Activated T-helper 1 cell treated with anti-CD3 and anti-CD28 coated beads, Interleukin-12 subunit alpha, Interleukin-12 subunit beta, Interleukin-2, Interleukin-4 antibody, amounts not matched to agents 30 ng/mL and 10 ng/mL and 1 ng/mL, durations not matched to agents 14 hours and 24 hours and 36 hours (primary cell): ENCODE measurements at places on chromosomes 11 and 22. TPM values are rescaled to one million over a fixed set of nuclear protein-coding genes. Genes with fewer than 3 reads are reported as not detected.

PLA2G3 gene
- not detected in 2 replicates for total RNA-seq

BRMS1 gene
- total RNA-seq, result 63.1 and 67.1 TPM in 2 replicates

ACRV1 gene
- not detected in 2 replicates for total RNA-seq

FXYD6 gene
- total RNA-seq, result not detected in 2 replicates

KCNJ5 gene
- total RNA-seq, result 0.12 TPM in 1 of 2 replicates, not detected in the other

ATP5MG gene
- 205 and 216 TPM in 2 replicates for total RNA-seq

PIH1D2 gene
- total RNA-seq, result 0.24 and 0.49 TPM in 2 replicates

TMEM121B gene
- total RNA-seq, result 0.20 and 0.23 TPM in 2 replicates

USP2 gene
- total RNA-seq, result 0.22 and 0.36 TPM in 2 replicates

OR4A16 gene
- not detected in 2 replicates for total RNA-seq

PRG3 gene
- not detected in 2 replicates for total RNA-seq

SOX6 gene
- not detected in 2 replicates for total RNA-seq

GAL gene
- 0.65 and 0.91 TPM in 2 replicates for total RNA-seq

KLHL22 gene
- 18.8 and 21.9 TPM in 2 replicates for total RNA-seq

PIWIL4 gene
- 0.41 and 0.81 TPM in 2 replicates for total RNA-seq

MYO18B gene
- total RNA-seq, result 0.91 and 1.1 TPM in 2 replicates

TENM4 gene
- total RNA-seq, result 0.03 TPM in 1 of 2 replicates, not detected in the other

DNAJB7 gene
- not detected in 2 replicates for total RNA-seq

C11orf97 gene
- total RNA-seq, result not detected in 2 replicates

GNAZ gene
- 0.75 and 0.93 TPM in 2 replicates for total RNA-seq

LYVE1 gene
- not detected in 2 replicates for total RNA-seq

TRIM64 gene
- total RNA-seq, result not detected in 2 replicates

C1QTNF4 gene
- 0.16 TPM in 1 of 2 replicates, not detected in the other for total RNA-seq

RFPL2 gene
- total RNA-seq, result 0.26 and 0.42 TPM in 2 replicates

SNRPD3 gene
- total RNA-seq, result 155 and 158 TPM in 2 replicates

BEST1 gene
- 0.29 TPM in 1 of 2 replicates, not detected in the other for total RNA-seq

SMIM35 gene
- 0.10 and 0.16 TPM in 2 replicates for total RNA-seq

HTR3A gene
- not detected in 2 replicates for total RNA-seq

TMEM191C gene
- total RNA-seq, result 0.59 and 0.67 TPM in 2 replicates

B3GAT3 gene
- 93.8 and 94.3 TPM in 2 replicates for total RNA-seq

SCGB1C1 gene
- total RNA-seq, result not detected in 2 replicates
